ENCODE measurements at places on chromosomes 13 and 19.

DNA sequence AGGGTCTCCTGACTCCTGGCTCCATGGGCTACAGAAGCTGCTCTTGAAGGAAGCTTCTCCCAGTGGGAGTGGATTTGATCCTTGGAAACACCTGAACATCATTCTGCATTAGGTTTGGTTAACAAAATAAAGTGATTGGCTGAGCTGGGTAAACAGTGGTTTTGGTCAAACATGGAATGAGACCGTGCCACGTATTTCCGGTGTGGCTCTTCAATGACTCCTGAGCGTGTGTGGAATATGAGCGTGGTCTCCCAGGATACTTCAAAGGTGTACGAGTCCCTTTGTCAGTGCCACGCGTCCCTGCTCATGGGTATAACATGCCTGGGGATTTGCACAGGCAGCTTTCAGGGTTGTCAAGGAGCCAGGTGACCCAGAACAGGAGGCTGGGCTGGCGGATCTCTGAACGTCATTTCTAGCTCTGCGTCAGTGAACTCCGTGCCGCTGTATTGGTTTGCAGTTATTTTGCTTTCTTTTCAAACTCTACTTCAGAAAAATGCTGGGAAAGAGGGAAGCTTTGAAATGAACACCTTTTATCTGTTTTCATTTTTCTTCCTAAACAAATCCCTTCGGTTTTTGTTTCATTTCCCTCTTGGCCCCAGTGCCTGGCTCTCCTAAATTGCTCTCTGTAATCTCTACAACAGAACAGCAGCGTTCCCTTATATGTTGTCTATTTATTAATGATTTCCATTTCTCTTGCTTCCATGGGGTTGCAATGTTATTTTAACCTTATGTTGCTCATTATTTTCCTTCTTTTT is 26.3 kb upstream of the GJB6 start:
- no peak for DNase-seq

DNA sequence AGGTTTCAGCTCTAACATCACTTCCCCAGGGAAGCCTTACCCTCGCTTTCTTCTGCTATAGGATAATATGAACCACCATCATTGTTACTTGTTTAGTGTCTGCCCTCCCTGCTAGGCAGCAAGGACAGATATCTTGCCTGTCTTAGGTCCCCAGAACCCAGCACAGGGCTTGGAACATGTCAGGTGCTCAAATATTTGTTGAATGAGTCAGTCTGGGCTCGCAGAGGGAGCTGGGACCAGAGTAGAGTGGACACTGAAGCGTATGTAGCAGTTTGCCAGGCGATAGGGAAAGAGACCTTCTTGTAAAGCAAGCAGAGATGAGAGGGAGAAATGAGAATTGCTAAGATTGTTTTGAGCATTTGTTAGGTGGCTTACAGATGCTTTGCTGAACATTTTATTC is 11.7 kb downstream of the BCKDHA start:
- no peak for DNase-seq

- no peak for DNase-seq
Observed at GRCh38 chr13:32277839-32278238, 37.3 kb downstream of the ZAR1L start.

GRCh38 chr19:30385174-30385573 is 13.0 kb downstream of the ZNF536 start:
- DNase-seq = no peak

DNA sequence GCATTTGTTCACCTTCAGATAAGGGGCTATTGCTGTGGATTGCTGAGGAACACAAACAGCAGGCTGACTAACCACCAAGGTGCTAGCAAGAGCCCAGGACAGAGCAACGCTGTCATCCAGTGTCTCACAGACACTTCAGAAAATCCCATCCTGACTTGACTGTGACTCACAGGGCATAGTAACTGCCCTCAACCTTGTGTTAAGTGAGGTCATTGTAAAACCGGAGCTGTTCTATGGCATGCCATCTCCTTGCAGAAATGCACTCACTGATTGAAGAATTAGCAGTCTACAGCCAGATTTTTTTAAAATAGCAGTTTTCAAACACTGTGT is 51.1 kb downstream of the TNFRSF19 start:
- no peak for DNase-seq
